NCI-H187 (cell line): ENCODE measurements at places on chromosomes 11 and 22.

DNA sequence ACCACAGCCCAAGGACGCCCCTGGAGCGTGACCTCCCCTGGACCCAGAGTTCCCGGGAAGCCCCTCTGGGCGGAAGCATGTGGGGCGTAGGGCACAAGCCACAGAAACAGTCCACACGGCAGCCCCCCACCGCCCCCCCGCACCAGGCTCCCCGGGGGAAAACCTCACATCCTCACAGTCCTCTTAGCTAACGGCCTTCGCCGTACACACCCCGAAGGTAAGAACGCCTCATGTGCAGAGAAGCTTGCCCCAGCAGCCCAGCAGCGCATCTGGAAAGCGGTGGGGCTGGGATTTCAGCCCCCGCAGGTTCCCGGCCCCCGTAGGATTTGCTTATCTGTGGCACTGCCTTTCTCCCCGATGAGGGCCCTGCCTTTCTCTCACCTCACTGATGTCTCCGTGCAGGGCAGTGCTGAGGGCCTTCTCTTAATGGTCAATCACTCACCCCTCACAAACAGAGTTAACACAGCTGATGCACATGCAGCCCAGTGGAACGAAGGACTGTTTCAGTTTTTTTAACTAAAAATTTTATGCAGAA lies 309.2 kb downstream of the BRD1 start:
- DNase-seq: no peak

DNA sequence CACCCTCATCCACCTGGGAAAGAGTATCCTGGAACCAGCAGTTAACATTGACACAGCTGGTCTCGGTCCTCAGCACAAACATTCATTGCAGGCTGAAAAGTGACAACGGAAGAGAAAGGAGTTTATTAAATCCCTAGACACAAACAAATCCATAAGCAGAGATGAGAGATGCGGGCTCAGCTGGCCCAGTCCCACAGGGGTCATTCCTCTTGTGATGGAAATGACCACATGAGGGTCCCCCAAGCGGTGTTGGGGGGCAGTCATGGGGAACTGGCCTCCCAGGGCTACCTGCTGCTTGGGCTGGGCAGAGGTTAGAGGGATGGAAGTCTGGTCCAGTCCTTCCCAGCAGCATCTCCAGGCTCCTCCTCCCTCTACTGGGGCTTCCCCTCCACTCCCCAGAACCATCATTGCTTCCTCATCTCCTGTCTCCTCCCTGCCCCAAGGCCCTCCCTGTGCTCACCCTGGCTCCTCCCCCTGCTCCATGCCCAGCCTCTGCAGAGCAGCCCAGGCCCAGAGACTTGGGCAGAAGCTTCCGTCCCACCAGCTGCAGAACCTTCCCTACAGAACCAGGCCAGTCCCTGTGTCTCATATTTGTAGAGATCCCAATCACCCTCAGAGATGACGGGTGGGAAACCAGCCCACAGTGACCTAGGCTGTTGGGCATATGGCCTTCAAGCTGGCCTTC lies 5.4 kb upstream of the IGLL5 start:
- DNase-seq: no peak

GRCh38 chr22:32589007-32589406 lies 114.4 kb downstream of the FBXO7 start:
- DNase-seq: no peak

GRCh38 chr22:29967461-29967860 lies 84.5 kb downstream of the MTMR3 start:
- no peak for DNase-seq

DNA sequence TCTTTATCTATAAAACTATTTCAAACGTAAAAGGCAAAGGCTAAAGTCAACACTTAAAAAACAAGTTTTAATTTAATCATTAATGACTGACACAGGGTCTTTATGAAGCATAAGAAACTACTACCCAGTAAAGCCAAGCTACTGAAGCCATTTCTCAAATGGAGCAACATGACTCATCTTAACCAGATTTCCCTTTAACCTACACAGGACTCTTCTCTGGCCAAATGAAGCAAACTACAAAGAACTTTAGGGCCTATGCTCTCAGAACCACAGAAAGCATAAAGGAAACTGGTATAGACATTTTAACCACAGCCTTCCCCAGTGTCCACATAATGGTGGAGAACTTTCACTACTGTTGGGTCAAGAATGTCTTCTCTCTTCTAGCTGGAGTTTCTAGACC lies 34.7 kb downstream of the ALG9 start:
- DNase-seq: no peak

- no peak for DNase-seq
Observed at GRCh38 chr11:58775066-58775708, 43.4 kb upstream of the GLYAT start.

GRCh38 chr11:95490625-95491024 lies 259.6 kb upstream of the SESN3 start:
- no peak for DNase-seq

DNA sequence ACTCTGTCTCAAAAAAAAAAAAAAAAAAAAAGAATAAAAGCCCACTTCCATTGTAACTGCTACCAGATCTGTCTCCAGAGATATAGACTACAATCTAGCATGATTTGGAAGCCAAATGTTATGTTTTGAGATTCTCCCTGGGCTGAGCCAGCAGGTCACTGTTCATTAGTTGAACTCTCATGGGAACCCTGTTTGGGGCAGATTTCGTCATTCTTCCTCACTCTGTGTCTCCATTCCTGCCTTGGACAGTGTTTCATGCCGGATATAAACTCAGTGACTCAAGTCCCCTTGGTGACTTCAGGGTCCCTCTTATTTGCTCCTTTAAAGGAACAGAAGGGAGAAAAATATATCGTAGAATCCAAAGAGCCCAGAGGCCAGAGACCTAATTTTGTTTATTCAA lies 378.1 kb downstream of the LARGE1 start:
- no peak for DNase-seq

DNA sequence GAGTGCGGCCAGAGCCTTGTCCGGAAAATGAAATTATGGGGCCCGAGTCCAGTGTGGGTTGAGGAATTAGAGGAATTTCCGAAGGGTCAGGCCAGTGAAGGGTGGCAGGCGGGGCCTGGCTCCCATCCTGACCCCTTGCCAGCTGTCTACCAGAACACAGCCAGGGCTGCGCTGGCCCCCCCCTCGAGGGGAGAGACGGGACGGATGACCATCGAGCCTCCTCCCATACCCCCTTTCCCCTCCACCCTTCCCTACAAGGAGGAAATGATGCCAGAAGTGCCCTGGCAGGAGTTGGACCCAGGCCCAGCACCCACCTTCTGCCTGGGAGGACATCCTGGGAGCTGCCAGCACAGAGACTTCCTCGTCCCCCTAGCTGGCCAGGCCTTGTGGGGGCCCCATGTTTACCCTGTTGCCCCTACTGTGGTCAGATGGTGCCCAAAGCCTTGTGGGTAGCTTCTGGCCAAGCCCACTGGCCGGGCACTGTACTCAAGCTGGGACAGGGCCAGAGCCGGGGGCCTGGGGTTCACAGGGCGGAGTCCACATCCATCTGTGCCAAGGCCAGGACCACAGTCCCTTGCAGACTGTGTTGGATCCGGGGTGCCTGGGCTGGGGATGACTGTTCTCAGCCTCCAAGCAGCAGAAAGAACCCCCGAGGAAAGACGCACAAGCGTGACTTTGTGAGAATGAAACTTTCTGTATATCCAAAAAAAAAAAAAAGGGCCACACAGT lies 20.8 kb downstream of the ARVCF start:
- DNase-seq: no peak

GRCh38 chr11:71551711-71552110 lies 3.5 kb downstream of the KRTAP5-9 start:
- DNase-seq: no peak

DNA sequence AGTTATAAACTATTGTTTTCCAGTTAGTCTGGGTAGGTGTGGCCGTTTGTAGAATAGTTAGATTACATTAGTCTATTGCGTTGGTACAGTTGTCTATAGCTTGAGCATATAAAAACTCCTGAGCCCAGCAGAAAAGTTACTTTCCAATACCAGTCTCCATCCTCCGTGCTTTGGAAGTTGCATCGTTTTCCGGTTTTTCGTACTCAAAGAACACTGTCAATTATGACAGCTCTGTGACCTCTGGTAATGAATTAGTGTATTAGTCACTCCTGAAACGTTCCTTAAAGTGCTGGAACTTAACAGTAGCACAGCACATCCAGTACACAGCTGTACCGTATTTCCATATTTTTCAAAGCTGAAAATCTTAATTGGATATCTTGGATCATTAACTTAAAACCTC lies 808 bp upstream of the MSANTD2 start:
- no peak for DNase-seq

- DNase-seq: no peak
Observed at GRCh38 chr11:116732271-116733042, 40.3 kb downstream of the BUD13 start.

DNA sequence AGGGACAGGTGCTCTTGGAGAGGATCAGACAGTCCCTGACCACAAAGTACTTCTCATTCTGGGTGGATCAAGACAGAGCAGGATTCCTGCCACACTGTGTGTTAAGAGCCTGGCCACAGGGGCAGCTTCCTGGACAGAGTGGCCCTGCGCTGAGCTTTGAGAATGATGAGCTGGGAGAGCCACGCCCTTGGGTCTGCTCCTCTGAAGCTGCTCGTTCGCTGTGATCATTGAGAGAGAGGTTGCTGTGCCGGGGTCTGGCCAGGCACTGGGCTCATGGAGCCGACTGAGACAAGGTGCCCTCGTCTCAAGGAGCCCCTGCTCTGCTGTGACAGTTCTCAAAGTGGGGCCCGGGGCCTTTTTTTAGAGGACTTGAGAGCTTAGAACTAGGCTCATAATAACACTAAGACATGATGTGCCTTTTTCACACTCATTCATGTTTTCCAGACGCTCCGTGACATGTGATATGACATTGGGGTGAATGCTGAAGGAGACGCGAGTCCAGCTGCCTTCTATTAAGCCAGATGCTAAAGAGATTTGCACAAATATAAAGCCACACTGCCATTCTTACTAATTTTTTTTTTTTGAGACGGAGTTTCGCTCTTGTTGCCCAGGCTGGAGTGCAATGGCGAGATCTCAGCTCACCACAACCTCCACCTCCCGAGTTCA lies 1.6 kb upstream of the MFRP start:
- DNase-seq: no peak

DNA sequence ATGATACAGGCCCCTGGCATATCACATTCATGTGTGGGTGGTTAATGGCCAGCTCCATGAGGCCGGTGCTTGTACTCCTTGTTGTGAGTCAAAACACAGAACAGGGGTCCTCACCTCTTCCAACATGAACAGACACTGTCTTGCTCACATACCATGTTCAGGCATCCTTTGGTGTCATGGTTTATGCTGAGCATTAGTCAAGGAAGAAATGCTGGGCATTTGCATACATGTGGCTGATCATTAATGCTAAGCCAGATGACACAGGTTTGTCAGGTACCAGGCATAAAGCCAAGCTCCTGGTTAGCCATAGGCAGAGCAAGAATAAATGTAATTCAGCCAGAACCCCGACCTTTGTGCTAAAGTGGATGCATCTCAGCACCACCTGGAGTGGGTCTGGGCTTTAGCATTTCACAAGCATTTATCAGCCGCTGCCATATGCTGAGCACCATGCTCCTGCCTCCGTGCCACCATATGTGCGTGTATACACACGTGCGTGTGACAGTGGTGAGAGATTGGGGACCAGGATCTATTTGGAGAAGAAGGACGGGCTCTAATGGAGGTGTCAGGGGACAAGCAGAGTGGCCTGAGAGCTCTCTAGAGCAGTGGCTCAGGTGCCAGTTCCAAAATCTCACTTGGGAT lies 55.0 kb downstream of the MICAL2 start:
- no peak for DNase-seq

DNA sequence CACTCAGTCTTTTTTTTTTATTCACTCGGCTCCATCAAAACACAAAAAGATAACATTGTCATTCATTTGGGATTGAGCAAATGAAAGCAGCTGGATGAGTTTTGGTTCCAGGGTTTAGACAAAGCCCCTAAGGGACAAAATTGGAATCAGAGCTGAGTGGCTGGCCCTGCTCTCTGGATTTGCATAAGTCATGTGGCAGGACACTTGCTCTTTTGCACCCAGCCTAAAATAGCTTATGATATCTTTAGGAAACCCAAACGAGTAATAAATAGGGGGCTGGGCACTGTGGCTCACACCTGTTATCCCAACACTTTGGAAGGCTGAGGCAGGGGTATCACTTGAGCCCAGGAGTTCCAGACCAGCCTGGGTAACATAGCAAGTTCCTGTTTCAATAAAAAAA lies 11.0 kb upstream of the TMEM121B start:
- no peak for DNase-seq

- no peak for DNase-seq
Observed at GRCh38 chr11:3189196-3189843, 24.2 kb upstream of the OSBPL5 start.

DNA sequence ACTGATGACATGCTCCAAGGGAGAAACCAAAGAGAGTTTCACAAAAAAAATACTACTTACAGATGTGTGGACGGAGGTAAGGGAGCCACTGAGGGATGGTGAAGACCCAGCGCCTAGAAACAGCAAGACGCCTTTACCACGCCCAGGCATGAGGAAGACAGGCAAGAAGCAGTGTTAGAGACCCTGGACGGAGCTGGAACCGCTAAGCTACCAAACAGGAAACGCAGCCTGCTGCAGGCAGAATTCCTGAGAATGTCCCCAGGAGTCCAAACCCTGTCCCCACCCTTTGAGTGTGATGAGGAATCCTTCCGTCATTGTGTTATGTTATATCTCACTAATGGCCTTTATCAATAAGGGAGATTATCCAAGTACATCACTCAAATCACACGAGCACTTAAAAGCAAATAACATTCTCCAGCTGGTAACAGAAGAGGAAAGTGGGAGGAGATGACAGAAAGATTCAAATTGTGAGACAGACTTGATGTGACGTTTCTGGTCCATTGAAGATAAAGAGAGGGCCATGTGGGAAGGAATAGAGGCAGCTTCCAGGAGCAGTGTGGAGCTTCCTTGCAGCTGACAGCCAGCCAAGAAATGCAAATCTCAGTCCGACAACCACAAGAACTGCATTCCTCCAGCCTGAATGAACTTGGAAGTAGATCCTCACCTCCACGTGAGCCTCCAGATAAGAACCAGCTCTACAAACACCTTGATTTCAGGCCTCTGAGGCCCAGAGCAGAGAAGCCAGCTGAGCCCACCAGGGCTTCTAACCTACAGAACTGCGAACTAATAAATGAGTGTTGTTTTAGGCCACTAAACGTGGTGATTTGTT lies 19.1 kb downstream of the FAM181B start:
- no peak for DNase-seq

DNA sequence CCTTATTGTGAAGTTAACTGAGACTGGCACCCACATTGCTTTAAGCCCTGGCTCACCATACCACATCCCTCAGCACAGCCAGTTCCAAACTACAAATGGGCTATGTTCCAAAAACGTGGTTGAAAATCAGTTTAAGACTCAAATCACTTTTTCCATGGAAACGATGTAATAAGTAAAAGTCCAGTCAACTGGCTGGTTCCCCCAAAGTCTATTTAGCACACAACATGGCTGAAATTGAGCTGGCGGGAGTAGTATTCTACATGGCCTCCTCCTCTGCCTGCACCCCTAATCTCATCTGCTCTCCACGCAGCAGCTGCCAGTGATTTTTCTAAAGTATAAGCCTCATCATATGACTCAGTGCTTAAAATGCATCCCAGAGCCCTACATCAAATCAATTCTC lies 40.9 kb upstream of the BIRC3 start:
- DNase-seq: no peak

GRCh38 chr11:88174709-88175568 lies at the start of gene RAB38:
Gene RAB38 (minus strand): TSS chr11:88175443. CDS start chr11:88175384, 59 bp downstream.
- peak; percentile 0 for DNase-seq
